ENCODE measurements at places on chromosomes 16 and 17.

- no peak for DNase-seq
Measured at GRCh38 chr16:76749780-76750375, 441.1 kb upstream of the MON1B start.

DNA sequence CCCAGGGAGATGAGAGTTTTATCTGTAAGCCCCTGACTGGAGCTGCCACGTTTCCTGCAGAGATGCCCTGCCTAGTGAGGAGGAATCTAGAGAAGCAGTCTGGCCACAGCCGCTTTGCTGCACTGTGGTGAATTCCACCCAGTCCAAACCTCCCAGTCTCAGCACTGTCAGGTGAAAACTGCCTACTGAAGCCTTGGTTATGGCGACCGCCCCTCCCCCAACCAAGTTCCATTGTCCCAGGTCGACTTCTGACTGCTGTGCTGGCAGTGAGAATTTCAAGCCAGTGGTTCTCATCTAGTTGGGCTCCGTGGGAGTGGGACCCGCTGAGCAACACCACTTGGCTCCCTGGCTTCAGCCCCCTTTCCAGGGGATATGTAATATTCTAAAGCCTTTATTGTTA is 10.2 kb upstream of the LYZL6 start:
- DNase-seq: no peak

- DNase-seq: no peak
Measured at GRCh38 chr17:29051194-29051593, 8.3 kb downstream of the PIPOX start.

GRCh38 chr16:2190659-2191445 is 5.6 kb downstream of the CASKIN1 start:
- DNase-seq: no peak

DNA sequence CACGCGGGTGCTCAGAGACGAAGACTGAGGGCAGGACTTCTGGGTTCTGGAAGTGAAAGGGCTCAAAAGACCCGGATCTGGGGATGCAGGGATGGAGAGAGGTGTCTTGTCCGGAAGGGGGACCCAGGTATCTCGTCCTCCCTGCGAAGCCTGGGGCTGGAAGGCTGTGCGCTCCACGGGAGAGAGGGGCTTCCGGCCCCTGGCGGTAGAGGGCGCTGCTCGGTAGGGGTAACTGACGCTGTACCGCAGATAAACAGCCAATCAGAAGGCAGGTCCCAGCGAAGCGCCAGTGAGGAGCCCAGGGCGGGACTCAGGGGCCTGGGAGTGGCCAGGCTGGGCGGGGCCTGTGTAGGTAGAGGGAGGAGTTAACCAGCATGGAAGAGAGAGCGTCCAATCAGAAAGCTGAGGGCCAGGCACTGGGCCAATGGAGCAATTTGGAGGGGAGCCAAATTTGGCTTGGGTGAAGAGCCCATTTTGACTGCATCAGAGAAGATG is 804 bp downstream of the TGFB1I1 start:
- DNase-seq: no peak

DNA sequence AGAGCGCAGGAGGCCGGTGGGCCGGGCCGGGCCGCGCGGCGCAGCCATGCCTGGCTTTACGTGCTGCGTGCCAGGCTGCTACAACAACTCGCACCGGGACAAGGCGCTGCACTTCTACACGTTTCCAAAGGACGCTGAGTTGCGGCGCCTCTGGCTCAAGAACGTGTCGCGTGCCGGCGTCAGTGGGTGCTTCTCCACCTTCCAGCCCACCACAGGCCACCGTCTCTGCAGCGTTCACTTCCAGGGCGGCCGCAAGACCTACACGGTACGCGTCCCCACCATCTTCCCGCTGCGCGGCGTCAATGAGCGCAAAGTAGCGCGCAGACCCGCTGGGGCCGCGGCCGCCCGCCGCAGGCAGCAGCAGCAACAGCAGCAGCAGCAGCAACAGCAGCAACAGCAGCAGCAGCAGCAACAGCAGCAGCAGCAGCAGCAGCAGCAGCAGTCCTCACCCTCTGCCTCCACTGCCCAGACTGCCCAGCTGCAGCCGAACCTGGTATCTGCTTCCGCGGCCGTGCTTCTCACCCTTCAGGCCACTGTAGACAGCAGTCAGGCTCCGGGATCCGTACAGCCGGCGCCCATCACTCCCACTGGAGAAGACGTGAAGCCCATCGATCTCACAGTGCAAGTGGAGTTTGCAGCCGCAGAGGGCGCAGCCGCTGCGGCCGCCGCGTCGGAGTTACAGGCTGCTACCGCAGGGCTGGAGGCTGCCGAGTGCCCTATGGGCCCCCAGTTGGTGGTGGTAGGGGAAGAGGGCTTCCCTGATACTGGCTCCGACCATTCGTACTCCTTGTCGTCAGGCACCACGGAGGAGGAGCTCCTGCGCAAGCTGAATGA is 606 bp downstream of the THAP11 start:
- peak; percentile 42 for DNase-seq

GRCh38 chr16:10067406-10067805 is 114.8 kb downstream of the GRIN2A start:
- DNase-seq: no peak

DNA sequence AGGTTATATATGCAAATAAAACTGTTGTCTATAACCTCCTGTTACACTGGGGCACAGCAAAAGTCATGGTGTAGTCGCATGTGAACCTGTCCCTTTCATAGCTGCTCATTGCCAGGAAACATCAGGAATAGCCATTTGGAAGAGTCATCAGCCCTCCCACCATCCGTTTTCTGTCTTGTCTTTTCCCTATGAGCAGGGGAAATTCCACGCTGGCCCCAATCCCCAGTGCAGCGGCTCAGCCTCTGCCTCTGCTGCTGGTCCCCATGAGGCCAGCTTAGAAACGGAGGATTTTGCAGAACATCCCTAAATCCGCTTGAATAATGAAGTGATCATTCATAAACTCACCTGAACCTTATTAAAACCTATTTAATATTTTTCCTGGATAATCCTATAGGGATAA is 10.5 kb downstream of the MAPT start:
- DNase-seq: no peak

DNA sequence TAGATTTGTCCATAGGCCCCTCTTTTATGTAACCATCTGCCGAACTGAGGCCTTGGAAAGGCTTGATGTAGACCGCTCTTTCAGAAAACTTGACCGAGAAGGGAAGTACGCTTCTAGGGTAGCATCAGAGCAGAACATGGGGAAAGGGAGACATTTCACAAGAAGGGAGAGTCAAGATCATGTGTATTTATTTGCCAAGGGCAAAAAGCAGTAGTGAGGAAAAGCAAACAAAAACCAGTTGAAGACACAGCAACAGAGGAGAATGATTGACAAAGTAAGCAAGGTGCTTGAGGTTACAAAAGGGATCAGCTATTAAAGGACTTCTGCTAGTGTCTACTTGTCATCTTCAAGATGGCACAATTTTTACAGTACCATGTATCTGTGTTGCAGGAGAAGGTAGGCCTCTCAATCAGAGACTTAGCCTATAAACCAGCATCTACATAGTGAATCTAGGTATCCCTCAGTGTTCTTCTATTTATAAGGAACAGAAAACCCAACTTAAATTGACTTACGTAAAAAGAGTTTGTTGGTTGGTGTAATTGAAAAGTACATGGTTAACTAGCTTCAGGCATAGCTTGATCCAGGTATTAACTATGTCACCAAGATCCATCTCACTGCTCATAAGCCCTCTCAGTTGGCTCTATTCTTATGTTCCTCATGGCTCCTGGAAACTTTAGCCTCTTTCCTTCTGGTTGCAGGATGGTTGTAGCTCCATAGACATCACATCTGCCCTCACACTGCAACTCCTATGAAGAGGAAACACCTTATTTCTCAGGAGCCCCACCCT is 288.4 kb downstream of the IRX3 start:
- no peak for DNase-seq

DNA sequence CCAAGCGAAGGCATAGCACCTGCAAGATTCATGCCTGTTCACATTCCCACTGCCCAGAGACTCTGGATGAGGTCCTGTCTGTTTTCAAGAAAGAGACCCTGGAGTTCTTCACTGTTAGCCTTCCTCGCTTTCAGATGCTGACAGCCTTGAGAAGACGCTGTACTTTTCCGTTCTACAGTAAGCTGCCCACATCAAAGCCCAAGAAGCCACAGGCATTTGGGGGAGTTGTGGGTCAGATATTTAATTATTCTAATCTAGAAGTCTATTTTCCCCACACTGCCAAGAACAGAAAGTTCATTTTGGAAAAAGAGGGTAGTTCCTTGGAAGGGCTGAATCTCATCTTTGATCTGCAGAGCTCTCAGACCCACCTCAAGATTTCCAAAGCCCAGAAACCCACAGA is 127.9 kb downstream of the AXIN2 start:
- no peak for DNase-seq

DNA sequence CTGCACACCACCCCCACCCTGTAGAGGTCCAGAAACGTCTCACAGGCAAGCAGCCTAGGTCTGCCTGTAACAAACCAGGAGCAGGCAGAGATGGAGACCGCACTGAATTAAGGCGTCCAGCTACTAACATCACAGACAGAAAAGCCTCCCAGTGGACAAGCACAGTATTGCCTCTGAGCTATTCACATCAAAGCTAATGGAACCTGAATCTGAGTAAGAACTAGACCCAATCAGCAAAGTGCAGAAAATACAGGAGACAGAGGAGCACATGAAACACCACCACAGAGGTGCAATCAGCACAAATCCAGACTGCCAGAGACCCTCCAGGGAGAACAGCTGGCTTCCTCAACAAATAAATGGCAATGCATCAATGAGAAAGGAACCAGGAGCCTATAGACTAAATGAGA is 22.2 kb upstream of the PEMT start:
- DNase-seq: peak; percentile 21

All from stimulated activated CD8-positive, alpha-beta memory T cell treated with anti-CD3 and anti-CD28 coated beads, Interleukin-2, amount 100 ng/mL, for 48 hours (primary cell).